ENCODE measurements at places on chromosomes 2 and 18. TPM values are rescaled to one million over a fixed set of nuclear protein-coding genes. Genes with fewer than 3 reads are reported as not detected.
A peak's percentile ranks its signal among the peaks of the same experiment; 100 is the strongest.

The ASB18 gene
- total RNA-seq = not detected

The HOXD12 gene
- total RNA-seq = not detected

The FAM124B gene
- total RNA-seq = 269 TPM

The ZEB2 gene
- total RNA-seq = 109 TPM

The SLC23A3 gene
- 1.7 TPM for total RNA-seq

The UGT1A8 gene
- total RNA-seq = not detected

The ALKAL2 gene
- 3.2 TPM for total RNA-seq

The ZBTB7C gene
- 0.67 TPM for total RNA-seq

The HTR2B gene
- total RNA-seq = 0.80 TPM

The APCDD1 gene
- total RNA-seq = 3.1 TPM

The ACOXL gene
- 0.44 TPM for total RNA-seq

The PLA2R1 gene
- 1.1 TPM for total RNA-seq

The CNTNAP5 gene
- 5.0 TPM for total RNA-seq

The TRIB2 gene
- 10.1 TPM for total RNA-seq

The ABCB11 gene
- total RNA-seq = 1.9 TPM

DNA sequence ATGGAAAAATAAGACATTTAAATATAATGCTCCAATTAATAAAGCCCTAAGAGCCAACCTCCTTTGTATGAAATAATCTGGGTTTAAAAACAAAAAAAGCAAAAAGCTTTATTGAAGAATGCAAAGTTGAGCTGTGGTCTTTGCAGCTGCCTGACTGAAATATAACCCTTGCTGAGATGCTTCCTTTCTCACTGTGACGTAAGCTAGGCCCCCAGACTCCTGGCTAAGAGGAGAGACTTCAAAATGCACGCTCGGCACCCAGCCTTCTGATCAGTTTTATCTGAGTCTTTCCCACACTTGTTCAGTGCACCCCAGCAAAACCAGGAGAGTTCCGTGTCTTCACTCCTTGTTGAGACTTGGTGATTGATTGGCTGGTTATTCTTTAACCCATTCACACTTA is 115.3 kb downstream of the BCL11A start:
- no peak for DNase-seq

DNA sequence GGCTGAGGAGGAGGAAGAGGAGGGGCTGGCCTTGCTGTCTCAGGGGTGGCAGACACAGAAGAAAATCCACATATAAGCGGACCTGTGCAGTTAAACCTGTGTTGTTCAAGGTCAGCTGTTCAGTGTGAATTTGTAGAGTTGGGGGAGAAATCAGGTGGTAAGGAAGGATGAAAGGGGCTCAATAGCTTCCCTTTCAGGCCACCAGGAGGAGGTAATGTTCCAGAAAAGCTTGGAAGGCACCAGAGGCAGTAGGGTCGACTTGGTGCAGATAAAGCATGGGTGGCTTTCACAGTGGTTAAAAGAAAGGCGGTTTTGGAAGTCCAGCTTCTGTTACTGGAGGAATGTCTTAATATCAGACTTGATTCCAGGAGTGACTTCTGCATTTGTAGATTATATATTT is 167.4 kb downstream of the THSD7B start:
- DNase-seq = peak; percentile 37

GRCh38 chr18:63741769-63742168 is 33.4 kb upstream of the SERPINB7 start:
- no peak for DNase-seq

GRCh38 chr2:26742048-26742770 is 21.9 kb upstream of the SLC35F6 start:
- no peak for DNase-seq

DNA sequence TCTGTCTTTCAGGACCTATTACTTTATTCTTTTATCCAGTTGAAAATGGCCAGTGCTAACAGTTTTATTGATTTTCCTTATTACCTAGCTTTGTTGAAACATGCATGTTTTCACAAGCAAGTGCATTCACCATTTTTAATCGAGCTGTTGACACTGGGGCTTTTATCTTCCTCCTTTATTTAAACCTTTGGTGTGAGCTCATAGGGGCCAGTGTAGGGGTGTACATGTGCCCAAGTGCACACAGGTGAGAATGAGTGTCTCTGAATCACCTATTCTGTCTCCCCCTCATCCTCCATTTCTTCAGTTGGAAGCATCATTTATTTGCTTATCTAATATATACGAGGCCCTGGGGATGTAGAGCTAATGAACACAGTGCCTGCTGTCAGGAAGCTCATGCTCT is 199.1 kb downstream of the PRKCE start:
- no peak for DNase-seq

DNA sequence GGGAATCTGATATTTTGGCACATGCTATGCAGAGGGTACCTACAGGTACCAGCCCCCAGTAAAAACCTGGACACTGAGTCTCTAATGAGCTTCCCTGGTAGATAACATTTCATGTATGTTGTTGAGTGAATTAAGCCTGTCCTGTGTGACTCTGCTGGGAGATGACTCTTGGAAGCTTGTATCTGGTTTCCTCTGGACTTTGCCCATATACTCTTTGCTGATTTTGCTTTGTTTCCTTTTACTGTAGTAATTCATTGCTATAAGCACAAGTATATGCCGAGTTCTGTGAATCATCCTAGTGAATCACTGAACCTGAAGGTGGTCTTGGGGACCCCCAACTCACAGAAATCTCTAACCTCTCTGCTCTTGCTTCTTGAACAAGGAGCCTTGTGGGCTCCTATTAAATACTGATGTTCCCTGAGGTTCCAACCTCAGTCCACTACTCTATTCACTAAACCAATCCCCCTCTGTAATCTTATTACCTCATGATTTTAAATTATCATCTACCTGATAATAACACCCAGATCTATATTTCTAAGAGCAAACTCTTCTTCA is 94.3 kb upstream of the WDSUB1 start:
- DNase-seq = no peak

DNA sequence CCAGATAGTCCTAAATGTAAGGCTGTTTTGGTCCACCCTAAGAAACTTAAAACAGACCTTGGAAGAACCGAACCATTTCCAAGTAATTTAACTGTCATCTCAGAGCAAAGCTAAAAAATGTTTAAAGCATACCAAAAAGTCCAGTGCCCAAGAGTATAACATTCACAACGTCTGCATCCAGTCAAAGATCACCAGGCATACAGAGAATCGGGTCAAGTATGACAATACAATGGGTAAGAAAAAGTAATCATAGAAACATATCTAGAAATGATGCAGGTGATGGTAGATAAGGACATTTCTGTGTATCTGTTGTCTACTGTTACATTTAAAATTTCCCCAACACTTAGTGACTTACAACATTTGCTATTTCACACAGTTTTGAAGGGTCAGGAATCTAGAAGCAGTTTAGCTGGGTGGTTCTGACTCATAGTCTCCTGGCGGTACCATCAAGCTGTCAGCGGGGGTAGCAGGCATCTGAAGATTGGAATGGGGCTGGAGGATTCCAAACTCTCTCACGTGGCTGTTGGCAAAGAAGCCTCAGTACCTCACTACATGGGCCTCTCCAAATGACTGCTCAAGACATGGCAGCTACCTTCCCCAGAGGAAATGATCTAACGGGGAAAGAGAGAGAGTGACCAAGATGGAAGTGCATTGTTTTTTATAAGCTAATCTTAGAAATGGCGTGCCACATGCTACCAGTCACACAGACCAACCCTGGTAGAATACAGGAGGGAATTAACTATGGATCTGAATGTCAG is 36.6 kb upstream of the DYNC2LI1 start:
- DNase-seq = no peak

DNA sequence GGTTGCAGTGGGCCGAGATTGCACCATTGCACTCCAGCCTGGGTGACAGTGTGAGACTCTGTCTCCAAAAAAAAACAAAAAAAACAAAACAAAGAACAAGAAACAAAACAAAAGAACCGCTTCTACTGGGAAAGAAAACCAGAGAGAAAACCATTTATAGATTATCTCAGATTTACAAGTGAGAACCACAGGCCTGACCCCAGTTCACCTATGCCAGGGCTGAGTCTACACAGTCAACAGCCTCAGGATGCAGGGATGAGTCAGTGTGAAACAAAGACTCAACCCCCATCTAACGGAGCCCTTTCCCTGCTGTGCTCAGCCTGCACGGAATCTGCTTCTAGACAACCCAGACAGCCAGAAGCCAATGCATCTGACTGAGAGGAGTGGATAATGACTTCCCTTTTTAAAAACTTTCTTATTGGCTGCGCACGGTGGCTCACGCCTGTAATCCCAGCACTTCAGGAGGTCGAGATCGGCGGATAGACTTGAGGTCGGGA is 25.5 kb upstream of the YWHAQ start:
- no peak for DNase-seq

DNA sequence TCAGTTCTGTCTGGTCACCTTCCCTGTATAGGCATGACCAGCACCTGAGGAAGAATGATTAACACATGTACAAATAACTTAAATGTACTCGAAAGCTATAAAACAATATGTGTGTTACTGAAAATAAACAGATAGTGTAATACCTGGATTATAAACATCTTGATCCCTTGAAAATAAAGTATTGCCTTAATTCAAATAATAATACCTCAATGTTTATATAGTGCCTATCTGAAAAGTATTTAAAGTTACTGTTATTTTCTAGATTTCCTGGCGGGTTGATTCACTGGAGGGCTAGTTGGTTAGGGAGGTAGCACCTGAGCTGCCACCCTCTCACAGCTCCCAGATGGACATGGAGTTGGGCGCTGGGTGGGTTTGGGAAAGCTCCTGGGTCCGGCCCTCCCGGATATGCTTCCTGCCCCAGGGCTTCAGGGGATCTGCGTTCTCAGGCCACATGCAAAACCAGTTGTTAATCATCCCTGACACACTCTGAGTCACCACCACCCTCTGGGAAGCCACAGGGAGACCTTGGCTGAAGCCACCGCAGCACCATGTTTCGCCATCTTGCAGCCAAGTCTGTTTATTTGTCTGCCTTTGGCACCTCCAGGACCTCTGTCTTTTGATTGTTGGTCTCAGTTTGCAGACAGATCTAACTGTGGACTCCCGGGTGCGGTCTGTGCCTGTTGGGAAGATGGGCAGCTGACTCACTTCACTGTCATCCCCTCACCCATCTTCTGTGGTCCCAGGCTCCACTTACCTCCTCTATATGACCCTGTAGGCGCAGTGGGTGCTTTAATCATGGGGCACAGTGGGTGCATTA is 35.3 kb downstream of the RAB31 start:
- no peak for DNase-seq

GRCh38 chr2:38167968-38168350 is 92.0 kb upstream of the CYP1B1 start:
- no peak for DNase-seq

DNA sequence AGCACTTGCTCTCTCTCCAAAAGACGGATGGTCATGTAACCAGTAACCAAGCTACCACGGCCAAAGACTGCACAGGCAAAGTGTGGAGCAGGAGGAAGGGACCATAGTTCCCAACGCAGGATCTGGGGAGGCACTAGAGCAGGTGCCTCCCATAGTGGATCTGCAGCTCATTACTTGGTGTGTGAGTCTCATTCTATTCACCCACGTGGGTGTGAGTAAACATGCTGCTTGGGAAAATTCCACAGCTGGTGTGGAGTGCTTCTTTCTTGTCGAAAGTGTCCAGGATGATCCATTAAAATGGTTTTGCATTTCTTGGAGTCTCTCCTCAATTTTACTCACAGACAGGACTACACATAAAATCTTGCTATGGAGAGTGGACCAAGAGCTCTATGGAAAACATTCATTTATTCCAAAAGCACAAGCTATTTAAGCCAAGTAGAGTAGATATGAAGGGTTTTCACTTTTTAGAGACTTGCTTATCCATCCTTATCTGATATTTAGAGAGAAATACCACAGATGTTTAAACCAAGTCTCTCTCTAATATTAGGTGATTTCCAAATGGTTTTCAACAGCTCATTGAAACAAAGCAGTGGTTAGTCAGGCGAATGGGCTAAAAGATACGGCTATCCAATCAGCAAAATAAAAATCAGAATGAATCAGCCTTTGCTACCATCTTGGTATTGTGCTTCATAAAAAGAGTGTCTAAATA is 104.3 kb upstream of the CCDC195 start:
- DNase-seq = no peak

GRCh38 chr2:121828281-121828731 is 72.9 kb downstream of the TSN start:
- DNase-seq = no peak

DNA sequence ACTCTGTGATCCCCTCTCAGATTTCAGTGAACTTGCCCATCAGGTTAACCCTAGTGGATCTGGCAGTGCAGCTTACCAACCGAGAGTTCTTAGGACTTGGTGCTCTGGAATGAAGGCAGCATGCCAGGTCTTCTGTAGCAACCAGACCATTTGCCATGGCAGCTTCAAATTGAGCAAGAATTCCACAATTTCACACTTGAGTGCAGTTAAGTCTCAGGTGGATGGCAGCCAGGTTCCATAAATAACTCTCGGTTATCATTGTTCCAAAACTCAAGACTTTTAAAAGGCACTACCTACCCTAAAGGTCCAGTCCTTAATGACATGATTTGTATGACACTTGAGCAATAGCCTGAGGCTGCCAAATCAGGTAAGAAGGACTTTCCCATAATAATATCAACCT is 48.1 kb downstream of the GALNT3 start:
- DNase-seq = no peak

- DNase-seq = no peak
These were observed 78.7 kb upstream of the ITGA4 start for GRCh38 chr2:181378491-181378890.

DNA sequence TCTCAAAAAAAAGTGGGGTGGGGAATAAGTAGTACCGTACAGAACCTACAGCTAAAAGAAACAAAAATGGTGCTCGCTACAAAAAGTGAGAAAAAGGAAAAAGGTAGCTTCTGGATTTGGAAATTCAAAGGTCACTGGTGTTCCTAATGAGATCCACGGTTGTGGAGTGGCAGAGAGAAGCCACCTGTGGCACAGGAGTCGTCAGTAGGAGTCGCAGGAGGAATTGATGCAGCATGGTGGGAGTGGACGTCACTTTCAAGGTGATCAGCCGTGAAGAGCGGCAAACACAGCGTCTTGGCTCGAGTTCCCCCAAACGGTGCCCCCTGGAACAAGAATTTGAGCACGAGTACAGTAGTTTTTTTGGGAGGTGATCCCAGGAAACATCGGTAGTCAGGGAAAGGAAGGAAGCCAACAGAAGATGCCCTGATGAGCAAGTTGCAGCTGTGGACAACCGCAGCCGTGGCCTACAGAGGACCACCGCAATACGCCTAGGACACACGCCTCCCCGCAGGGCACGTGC is 1.4 kb upstream of the TTL start:
- DNase-seq = no peak

GRCh38 chr18:26977781-26978180 is 112.3 kb upstream of the AQP4 start:
- no peak for DNase-seq

DNA sequence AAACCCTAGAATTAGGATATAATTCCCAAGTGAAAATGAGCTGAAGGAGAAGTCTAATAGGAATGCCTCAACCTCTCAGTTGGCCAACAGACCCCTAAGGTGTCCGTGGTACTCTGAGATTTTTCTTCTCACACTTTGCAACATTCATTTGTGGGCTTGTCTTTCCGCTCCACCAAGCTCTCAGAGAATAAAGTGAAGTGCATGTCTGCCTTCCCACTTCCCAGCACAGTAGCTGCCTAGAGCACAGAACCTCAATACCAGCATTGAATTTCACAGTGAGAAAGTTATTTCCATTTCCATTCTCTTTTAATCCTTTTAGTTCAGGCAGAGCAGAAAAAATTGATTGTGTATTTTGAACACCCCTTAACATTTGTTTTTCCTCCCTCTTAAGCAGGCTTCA is 451.8 kb downstream of the TGIF1 start:
- no peak for DNase-seq

Measured in endothelial cell (in vitro differentiated cells).